Suppressor macrophage treated with lipopolysaccharide for 4 hours (primary cell): ENCODE measurements at places on chromosomes 2 and 18.
A peak's percentile ranks its signal among the peaks of the same experiment; 100 is the strongest.

- DNase-seq = peak; percentile 1
Observed at GRCh38 chr2:241064008-241064801, 37.9 kb downstream of the MTERF4 start.

- DNase-seq = no peak
Observed at GRCh38 chr2:29189052-29189451, 73.8 kb downstream of the CLIP4 start.

DNA sequence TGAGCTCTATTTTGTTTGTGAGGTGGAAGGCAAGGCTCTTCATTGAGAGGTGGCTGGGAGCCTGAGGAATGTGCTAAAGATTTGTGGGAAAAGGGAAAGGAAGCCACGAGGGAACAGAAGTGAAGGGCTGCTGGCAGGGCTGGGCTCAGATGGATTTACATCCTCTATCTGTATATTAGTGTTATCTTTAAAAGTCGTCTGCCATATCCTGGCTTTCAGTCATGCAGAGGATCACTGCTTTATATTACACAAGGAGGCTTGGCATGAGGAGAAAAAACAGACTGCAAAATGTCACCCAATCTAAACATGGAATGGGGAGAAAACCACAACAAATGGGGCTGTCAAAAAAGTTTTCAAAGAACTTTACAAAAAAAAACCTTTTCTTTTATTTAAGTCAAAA is 434.4 kb downstream of the HRH4 start:
- DNase-seq = no peak

DNA sequence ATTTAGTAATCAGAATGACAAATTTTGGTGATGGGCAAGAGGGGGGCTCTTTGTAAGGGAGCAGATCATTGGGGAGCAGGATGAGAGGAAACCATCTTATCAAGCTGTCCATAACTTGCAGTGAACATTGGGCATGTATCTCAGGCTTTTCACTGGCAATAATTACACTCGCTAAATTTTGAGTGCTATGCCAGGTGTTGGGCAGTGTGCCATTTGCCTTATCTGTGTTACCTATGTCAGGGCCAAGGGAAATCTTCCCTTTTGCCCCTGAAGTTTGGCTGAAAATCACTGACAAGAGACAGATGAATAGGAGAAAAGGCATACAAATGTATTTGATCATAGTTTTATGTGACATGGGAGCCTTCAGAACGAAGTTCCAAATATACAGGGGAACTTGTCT is 39.0 kb downstream of the NOSTRIN start:
- DNase-seq = no peak
